ENCODE measurements at places on chromosomes 4 and X.
A peak's percentile ranks its signal among the peaks of the same experiment; 100 is the strongest.

DNA sequence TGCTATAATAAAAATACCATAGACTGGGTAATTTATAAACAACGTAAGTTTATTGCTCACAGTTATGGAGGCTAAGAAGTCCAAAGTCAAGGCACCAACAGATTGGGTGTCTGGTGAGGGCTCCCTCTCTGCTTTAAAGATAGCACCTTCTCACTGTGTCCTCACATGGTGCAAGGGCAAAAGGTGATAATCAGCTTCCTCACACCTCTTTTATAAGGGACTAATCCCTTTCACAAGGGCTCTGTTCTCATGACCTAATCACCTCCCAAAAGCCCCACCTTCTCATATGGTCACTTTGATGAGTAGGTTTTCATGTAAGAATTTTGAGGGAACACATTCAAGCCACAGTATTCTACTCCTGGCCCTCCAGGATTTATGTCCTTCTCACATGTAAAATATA lies 641.7 kb upstream of the ATOH1 start:
- no peak for DNase-seq

DNA sequence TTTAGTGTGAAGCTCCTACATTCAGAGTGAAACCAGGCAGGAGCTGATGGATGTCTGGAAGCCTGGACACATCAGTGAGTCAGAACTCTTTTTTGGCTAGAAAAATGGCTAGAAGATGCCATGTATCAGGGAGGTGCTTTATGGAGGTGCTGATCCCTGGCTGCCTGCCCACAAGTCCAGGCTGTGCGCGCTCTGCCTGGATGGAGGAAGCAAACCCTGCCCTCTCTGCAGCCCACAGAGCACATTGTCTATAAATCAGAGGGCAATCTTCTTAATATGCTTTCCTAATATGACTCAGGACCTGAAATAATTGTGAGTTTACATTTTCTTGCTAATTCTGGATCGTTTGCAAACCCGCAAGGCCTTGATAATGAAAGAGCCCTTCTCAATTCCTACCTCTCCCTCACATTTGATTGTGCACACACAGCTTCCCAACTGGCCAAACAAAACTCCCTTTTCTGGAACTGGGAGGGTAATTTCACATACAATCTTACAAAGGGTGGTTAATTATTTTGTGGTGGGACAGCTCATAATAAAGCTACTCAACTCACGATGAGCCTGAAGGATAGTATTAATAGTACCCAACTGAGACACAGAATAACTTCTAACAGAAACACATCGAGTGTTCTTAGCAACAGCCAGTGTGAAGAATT lies 11.7 kb downstream of the MFAP3L start:
- DNase-seq: no peak

GRCh38 chrX:97616883-97617530 lies 733.3 kb downstream of the RPA4 start:
- no peak for DNase-seq

DNA sequence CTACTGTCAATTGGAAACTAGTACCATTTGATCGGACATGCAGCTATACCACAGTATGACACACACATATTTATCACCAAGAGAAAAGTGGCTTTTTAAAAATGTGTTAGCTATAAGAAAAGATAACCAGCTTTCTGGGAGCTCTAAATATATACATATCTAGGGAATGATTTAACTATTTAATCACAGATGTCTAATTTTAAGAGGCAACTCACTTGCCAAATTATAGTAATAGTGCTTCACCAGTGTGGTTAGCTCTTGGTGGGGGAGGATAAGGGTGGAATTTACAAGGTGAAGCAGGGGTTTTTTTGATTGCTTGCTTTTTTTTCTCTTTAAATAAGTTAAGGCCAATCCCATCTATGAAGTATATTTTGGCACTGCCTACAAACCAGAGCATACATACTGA lies 547.7 kb upstream of the DIPK2B start:
- no peak for DNase-seq

DNA sequence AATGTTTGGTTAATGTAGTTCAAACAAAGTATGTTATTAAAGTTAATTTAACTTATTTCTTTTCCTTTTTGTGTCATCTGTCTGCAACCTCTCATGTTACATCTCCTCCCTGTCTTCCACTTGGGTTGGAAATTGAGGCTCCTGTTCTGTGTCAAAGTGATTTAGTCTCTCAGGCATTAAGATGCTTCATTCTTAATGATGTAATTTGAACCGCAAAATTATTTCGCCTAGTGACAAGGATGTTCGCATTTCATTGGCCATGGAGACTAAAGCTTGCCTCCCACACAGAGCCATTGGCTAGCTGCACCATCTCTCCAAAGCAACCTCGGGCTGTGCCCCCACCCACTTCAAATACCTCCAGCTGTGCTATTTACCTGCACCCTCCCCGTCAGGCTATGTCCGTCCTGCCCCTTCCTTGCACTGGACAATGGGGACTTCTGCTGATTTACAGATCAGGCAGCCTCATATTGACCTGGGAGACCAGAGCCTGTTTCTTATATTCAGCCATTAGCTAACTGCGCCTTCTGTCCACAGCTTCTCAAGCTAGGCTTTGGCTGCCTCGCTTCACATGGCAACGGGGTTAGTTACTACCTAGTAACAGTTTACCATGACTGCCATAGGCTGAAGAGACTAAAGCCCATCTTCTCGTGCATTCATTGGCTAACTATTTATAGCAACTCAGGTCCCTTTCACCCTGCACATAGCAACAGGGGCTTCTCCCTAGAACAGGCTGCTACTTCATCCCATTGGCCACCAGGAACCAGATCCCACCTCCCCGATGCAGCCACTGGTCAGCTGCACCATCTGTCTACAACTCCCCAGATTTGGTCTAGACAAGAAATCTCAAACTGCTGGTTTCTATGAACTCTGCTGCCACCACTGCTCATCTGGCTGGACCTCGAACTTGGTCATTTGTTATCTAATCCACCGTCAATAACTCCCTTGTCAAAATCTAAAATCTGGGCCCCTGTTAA lies 8.6 kb upstream of the ZNF157 start:
- peak; percentile 72 for DNase-seq

GRCh38 chrX:36961590-36961989 lies 46.6 kb upstream of the FAM47C start:
- no peak for DNase-seq

DNA sequence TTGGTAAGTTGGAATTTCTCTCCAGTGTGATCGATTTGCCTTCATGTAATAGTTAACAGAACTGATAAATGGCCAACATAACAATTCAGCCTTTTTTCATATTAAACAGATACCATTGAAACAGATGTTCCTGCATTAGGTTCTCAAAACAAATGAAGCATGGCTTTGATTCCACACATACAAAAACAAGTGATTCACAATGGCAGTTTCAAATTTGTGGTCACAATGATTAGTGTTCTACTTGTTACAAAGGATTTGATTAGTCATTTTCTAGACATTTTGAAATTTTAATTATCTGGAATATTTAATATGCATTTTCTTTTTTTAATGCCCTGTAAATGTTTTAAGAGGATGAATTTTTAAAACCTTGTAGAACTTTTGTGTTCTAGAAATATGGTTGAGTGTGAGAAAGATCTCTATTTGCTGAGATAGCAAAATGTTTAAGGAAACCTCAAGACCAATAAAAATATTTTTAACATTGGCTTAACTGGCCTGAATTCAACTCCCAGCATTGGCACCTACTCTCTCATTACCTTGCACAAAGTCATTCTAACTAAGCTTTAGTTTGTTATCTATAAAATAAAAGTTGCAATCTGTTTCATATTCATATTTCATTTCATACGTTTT lies 18.9 kb upstream of the GLRA3 start:
- DNase-seq: no peak
